ENCODE measurements at places on chromosomes 2 and 18. TPM values are rescaled to one million over a fixed set of nuclear protein-coding genes. Genes with fewer than 3 reads are reported as not detected.

The DNAJC5G gene
- total RNA-seq: not detected

DNA sequence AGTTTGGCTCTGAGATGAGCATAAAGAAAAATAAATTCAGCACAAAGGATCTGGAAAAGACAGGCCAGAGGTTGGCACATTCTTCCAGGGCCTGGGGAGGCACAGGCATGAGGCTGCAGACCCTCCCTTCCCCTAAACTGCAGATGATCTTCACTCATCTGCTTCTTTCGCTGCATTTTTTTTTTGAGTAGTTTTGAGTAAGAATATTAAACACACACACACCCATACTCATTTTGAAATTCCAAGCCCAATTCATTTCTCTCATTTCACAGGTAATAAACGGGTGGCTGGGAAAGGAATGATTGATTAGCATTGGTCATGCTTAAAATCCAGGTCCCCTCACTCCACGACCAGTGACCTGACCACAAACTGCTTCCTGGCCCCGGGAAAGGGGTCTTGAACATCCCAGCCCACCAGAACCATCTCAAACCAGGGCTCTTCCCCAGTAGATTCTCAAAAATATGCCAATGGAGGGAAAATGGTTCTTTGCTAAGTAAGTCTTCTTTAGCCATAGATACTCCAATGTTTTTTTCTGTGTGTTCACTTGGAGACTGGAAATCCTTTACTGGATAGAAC, 219.6 kb downstream of the ANAPC1 start:
- DNase-seq: no peak

GRCh38 chr2:195051401-195051800, 605.6 kb upstream of the SLC39A10 start:
- no peak for DNase-seq

The DQX1 gene
- 0.39 TPM for total RNA-seq

- no peak for DNase-seq
Observed at GRCh38 chr18:24509435-24509834, 49.0 kb downstream of the HRH4 start.

The SERTAD2 gene
- total RNA-seq: 27.7 TPM

The IMPACT gene
- total RNA-seq: 14.7 TPM

The ASB18 gene
- total RNA-seq: not detected

The OTOS gene
- total RNA-seq: not detected

GRCh38 chr2:187365315-187365714, 82.7 kb downstream of the CALCRL start:
- DNase-seq: no peak

GRCh38 chr18:65922103-65922502, 171.3 kb downstream of the CDH7 start:
- DNase-seq: no peak

The PROKR1 gene
- total RNA-seq: not detected

The UGT1A3 gene
- not detected for total RNA-seq

The HOXD13 gene
- not detected for total RNA-seq

The GCG gene
- total RNA-seq: not detected

DNA sequence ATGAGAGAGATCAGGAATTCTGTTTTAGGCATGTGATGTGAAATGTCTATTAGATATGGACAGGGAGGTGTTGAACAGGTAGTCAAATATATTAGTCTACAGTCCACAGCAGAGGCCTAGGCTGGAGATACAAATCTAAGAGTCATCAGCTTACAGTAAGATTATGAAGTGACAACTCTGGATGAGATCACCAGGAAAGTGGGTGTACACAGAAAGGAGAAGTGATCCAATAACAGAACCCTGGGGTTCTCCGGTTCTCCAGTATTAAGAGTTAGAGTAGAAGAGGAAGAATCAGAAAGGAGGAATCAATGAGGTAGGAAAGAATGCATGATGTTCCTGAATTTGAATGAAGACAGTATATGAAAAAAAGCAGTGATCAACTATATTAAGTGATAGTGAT, 362.3 kb downstream of the FIGN start:
- DNase-seq: no peak

DNA sequence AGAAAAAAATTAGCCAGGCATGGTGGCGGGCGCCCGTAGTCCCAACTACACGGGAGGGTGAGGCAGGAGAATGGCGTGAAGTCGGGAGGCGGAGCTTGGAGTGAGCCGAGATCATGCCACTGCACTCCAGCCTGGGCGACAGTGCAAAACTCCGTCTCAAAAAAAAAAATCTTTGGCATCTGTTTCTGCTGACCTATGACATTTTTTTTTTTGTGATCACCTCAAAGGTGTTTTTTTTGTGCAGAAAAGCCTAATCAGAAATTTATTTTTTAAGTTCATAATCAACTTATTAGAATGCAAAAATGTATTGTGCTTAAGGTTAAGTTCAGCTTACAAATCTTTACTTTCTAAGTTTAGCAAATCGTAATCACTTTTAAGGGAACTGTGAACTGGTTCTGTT, 45.6 kb downstream of the NAB1 start:
- no peak for DNase-seq

DNA sequence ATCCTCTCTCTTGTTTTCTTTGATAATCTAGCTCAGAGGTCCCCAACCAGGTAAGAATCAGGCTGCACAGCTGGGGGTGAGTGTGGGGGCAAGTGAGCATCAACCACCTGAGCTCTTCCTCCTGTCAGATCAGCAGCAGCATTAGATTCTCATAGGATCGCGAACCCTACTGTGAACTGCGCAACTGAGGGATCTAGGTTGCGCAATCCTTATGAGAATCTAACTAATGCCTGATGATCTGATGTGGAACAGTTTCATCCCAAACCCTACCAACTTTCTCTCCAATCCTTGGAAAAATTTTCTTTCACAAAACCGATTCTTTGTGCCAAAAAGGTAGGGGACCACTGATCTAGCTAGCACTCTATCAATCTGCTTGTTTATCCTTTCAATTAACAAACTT, 678.3 kb downstream of the CBLN2 start:
- DNase-seq: no peak

The UGT1A4 gene
- total RNA-seq: not detected

The IL1R1 gene
- total RNA-seq: not detected

The DPYSL5 gene
- total RNA-seq: not detected

DNA sequence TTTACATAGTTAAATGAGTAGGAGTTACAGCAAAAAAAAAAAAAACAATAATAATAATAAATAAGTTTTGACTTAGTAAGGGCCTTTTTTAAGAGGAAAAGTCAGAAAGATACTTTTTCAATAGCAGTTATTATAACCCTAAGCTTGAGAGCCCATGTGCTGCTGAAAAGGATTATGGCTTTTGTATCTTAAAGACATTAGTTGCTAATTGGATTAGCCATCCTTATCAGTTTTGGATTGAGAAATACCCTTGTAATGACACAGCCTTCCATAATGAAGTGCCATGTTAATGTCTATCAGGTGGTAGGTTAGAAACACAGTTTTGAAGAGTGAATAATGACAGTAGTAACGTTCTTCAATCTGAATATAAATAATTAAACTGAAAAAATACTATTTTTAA, 554.0 kb downstream of the RIT2 start:
- DNase-seq: no peak

DNA sequence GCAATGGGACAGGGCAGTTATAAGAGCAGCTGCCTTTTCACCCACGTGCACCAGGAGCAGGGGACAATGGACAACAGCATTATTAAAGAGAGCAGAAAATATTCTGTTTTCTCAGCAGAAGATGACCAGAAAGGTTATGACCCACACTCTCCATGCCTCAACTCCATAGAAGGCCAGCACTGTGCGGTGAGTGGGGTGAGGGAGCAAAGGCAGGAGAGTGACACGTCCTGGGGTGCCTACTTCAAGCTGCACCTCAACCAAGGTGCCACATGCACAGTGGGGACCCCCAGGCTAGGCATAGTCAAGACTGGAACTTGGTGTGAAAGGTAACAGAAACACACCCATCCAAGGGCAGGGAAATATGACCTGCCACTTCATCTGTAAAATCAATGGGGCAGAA, 50.4 kb downstream of the POLR1A start:
- DNase-seq: no peak

- no peak for DNase-seq
Observed at GRCh38 chr18:9273221-9273620, 61.4 kb upstream of the TWSG1 start.

- DNase-seq: no peak
Observed at GRCh38 chr18:7598167-7599047, 31.3 kb downstream of the PTPRM start.

DNA sequence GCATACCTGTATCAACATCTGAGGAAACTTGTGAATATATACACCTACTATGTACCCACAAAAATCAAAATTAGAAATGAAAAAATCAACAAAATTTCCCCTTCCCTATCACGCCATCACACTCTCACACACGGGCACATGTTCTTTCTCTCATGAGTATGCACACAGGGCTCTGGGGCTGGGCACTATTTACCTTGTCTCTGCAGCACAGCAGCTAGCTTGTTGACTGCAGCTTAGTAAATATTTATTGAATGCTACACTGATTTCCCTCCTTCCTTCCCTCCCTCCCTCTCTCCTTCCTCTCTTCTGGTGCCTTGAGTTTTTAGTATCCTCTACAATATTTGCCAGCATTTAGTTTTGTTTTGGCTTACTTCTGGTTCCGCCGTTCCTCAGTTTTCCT, 182.7 kb upstream of the LHCGR start:
- DNase-seq: no peak

DNA sequence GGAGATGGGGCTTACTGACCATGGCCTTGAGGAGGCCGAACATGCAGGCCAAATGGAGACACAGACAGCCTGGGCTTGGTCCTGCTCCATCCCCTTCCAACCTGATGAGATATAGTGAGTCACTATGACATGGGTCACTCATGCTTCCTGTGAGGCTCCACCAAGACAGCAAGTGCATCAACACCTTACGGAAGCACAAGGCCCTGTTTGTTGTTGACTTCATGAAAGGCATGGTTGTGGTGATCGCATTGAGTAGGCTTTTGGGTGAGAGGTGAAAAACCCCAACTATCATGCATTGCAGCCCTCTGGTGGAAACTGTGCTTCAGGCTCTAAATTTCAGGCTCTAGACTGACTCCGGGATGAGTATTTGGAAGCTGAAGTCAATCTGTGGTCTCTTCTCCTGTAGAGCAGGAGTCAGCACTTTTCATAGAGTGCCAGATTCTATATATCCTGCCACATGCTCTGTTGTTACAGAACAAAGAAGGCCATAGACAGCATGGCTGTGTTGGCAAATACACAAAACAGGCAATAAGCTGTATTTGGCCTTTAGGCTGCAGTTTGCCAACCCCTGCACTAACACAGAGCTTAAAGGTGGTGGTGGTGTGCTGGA, 10.1 kb downstream of the IL37 start:
- no peak for DNase-seq

The TCF4 gene
- 0.75 TPM for total RNA-seq

- no peak for DNase-seq
Observed at GRCh38 chr2:208980321-208980720, 443.5 kb upstream of the MAP2 start.

The C1QL2 gene
- total RNA-seq: not detected

DNA sequence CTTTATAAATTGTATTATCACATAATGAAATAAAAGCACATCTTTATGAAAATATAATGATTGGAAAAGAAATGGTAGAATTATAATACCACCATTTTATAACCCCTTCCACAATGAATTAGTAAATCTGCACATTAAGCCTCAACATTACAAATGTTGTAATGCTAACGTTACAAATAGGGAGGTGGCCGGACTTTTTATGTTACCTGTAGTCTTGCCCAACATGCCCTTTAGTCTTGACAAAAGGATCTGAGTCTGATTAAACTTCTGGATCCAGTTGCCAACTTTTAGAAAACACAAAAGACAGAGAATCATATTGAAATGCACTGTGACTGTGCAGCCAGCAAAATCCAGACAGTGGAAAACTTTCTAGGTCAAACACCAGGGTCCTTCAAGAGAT, 617.3 kb downstream of the KCNJ3 start:
- DNase-seq: no peak

Data from activated naive CD8-positive, alpha-beta T cell treated with anti-CD3 and anti-CD28 coated beads, Interleukin-2, amount 10 ng/mL, durations not matched to agents 7 days and 5 days (primary cell).